AG09319 (cell line): ENCODE measurements at places on chromosomes 4 and X.

DNA sequence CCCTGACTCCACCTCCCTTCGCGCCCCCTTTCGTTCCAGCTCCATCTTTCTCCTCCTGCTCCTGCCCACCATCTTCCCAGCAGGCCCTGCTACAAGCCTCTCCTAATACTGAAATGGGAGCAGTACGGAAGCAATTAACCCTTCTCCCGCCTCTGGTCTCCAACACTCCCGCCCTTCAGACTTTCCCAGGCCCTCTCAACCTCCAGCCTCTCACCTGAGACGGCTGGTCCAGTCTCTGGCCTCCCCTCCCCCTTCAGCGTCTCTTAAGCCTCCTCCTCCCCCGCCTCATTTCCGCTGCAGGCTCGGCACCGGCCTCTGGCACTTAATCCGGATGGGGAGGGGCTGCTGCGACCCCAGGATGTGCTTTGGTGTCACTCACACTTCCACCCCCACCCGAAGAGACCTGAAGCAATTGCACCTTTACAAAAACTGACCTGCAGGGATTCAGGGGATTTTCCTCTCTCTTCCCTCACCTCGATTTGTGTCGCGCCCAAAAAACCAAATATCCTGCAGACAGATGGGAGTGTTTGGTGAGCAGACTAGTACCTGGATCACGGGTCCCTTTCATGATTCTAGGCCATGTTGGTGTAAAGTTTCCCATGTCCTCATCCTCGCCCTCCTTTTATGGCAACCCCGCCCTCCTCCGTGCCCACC, 657 bp downstream of the TCEAL8 start:
- DNase-seq, result no peak

DNA sequence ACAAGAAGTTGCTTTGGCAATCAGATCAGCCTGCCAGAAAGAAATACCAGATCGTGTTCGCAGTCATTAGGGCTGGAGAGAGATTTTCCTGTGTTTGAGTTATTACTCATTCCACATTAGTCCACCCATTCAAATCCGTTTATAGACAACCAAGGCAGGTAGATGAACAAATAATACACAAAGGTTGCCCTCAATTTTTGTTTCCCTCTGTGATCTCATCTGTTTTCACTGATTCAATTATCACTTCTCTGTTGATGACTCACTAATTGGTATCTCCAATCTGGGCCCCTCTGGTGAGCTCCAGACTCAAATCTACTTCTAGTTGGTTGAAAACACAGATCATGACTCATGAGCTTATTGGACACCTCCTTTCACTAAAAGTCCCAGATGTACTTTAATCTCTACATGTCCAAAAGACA, 54.5 kb downstream of the CHM start:
- DNase-seq, result no peak

- DNase-seq, result no peak
Measured at GRCh38 chr4:108777388-108777787, 14.5 kb upstream of the ETNPPL start.

DNA sequence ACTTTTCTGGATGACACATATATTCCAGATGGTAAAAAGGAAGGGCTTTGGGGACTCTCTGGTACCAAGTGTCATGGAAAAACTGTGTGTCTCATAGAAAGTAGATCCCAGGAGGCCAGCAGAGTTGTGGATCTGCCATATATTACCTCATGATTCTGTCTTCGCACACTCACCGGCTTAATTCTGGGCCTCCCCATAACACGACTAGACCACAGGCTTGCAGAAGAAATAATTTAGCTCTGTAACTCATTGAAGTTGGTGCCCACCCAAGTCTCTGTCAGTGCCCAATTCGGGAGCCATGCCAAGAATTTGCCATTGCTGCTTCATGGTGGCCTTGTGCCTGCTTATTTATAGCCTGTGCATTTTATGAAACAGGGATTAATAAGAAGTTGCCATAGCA, 104.5 kb downstream of the AR start:
- DNase-seq, result no peak

DNA sequence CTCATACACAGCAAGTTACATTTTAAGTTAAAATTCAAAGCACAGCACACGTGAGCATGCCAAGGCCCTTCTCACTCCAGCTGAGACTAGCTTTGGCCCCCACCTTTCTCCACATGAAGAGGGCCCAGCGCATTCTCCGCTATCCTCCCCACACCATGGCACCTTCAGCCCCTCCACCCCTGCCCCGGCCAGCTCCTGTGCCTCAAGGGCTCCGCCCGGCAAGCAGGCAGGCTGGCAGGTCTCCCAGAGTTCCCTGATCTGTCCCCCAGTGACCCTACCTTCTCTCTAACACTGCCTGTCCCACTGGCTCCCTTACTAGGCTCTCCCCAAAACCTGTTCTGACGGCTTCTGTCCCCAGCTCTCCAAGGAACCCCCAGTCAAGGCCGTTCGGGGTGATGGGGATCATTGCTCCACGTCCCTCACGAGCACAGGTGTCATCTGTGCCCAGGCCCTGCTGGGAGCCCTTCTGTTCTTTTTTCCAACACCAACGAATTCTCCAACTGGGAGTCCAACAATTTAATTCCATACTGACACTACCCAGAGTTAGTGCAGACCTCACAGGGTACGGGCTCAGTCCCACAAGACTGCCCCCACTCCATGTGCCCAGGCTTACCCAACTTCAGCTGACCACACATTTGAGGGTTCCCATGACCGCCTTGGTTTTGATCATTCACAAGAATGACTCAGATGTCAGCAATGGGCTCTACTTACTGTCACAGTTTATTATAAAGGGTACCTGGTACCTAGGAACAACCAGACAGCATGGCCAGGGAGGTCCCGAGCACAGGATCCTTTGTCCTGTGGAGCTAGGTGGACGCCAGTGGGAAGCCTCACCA, 4.2 kb downstream of the LETM1 start:
- DNase-seq, result no peak

- no peak for DNase-seq
Measured at GRCh38 chr4:148152868-148153625, 289.2 kb downstream of the NR3C2 start.

GRCh38 chr4:155423671-155424070, 46.9 kb upstream of the MAP9 start:
- DNase-seq, result no peak

DNA sequence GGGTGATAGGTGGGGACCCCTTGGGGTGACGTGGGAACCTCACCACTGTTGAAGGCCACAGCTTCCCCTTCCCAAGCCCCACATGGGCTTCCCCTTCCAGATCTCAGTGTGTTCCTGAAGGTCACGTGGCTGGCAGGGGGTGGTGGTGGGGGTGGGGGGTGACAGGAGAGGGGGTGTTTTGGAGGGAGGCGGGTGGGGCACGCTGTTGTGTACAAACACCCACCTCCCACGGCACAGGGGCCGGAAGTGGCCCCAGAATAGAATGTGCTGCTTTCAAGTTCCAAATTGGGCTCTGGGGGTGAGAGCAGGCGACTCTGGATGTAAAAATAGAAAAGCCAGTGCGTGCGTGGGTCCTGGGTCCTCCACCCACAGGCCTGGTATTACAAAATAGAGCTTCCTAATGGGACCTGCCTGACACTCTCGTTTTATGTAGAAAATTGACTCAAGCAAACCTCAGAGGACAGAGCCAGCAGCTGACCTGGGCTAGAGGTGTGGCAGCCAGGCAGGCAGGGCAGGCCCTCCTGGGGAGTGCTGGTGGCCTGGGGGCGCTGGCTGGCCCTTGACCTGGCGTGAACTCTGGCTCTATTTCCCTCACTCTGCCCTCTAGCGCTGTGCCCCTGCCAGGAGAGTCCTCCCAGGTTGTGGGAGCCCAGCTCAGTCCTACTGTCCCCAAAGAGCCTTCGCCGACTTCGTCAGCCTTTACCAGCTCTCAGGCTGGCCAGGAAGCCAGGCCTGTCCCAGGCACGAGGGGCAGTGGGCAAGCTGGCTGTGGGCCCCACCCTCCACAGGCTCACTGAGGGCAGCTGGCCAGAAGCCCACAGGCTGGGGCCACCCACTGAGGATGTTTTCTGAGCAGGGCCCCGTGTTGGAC, 5.4 kb upstream of the SH3BP2 start:
- no peak for DNase-seq

DNA sequence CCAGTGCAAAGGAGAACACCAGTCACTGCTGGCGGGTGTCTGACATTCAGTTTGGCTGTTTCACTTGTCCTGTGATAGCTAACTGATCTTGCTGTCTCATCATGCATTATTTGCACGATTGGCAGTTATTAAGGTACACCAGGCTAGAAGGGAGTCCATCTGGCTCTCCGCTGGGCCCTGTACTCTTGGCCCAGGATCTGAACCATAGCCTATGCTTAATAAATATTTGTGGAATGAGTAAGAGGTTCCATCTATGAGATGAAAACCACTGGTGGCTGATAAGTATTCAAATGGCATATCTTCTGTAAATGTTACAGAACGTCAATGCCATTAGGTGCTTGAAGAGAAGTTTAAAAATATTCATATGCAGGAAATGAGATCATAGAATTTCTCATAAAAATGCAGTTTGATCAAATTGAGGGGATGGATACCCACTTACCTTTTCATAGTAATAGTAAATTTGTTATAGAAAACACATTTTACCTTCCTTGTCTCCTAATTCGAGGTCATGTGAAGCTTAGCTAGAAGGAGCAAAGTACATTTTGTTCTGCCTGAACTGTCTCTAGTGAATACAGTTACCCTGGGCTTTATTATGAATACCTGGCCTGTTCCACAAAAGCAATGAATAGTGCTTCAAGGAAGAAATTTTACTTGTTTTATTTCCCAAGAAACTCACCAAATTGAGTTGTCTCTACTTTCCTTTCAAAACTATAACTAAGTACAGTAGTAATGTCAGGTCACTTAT, 213.5 kb downstream of the CBR4 start:
- no peak for DNase-seq

DNA sequence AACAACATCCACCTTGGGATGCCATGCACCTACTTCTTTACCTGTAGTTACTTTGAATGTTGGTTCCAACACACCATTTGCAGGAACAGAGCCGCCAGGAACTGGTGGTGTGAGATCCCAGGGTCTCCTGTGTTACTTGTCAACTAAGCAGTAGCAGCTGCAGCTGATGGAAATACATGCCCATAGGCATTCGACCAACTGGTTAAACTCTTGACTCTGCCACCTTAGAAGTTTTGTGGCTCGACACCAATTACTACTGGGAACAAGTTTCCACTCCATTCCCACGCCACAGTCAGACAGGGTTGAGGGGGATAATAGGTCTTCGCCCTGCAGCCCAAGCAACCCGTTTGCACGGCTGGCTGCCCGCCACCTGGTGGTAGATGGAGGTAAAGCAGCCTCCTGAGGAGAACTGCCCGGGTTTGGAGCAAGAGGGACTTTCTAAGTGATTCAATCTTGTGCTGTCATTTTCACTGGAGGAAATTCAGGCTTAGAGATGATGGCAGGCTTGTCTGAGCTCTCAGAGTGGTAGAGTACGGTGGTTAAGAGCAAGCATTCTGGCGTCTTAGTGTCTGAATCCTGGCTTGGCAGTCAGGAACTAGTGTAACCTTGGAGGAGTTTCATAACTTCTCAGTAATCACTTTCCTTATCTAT, 119.1 kb upstream of the TRIM2 start:
- peak; percentile 18 for DNase-seq

GRCh38 chrX:55908661-55909212, 191.2 kb downstream of the RRAGB start:
- no peak for DNase-seq

- no peak for DNase-seq
Measured at GRCh38 chr4:44914223-44914622, 187.9 kb upstream of the GNPDA2 start.
